ENCODE measurements at places on chromosomes 3 and 15.

DNA sequence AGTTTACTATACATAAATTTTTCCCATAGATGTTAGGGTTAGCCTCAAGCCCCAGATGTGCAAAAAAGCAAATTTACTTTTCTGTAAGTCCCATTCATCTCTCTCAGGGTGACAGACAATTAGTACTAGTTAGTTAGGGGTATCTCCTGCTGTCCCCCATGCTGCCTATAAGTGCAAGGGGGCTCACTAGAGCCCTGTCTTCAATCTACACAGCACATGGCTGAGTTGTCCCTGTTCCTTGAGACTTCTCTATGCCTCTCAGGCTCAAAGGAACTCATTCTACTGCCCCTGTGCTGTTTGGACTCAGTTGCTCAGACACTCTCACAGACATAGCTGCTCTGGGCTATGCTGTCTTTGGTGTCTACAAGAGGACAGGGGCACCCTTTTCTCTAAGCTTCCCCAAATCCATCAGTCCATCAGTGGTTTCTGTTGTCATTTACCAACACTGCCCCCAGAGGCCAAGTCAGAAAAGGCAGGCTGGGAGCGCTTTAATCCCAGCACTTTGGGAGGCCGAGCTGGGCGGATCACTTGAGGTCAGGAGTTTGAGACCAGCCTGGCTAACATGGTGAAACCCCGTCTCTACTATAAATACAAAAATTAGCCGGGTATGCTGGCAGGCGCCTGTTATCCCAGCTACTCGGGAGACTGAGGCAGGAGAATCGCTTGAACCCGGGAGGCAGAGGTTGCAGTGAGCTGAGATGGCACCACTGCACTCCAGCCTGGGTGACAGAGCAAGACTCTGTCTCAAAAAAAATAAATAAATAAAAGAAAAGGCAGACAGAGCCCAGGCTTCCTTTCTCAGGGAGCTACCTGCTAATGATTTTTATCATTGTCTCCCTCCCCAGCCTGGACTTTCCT is 31.4 kb upstream of the PRTG start:
- DNase-seq = peak; percentile 7

- DNase-seq = no peak
These were observed 311.4 kb downstream of the LPP start for GRCh38 chr3:188465311-188465710.

- DNase-seq = no peak
These were observed 7.5 kb upstream of the IGSF10 start for GRCh38 chr3:151468284-151468917.

- no peak for DNase-seq
These were observed 75.5 kb downstream of the RBPMS2 start for GRCh38 chr15:64699751-64700388.

GRCh38 chr15:82640672-82641071 is 6.5 kb downstream of the CPEB1 start:
- DNase-seq = no peak

- DNase-seq = no peak
These were observed 168.3 kb upstream of the ADAMTS9 start for GRCh38 chr3:64856106-64856505.

GRCh38 chr3:94481226-94481898 is 418.5 kb downstream of the NSUN3 start:
- DNase-seq = no peak

- no peak for DNase-seq
These were observed 569 bp downstream of the HIGD2B start for GRCh38 chr15:72685301-72685924.

DNA sequence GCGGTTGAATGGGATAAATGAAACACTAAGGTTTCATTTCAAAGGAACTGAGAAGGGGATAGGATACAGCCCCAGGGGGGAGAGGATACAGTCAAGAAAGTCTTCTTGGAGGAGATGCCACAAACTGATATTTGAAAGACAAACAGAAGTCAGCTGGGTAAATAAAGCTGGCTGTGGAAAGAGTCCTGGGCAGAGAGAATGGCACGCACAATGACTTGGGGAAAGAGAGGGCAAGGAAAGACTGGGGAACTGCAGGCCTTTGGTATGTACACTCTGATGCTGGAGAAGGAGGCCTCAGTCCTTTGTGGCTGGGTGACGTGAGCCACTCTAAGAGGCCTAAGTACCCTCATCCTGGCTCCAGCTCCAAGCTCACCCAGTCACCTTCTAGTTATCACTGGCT is 45.2 kb upstream of the LMCD1 start:
- DNase-seq = no peak
